ENCODE measurements at places on chromosomes 1 and 21.

DNA sequence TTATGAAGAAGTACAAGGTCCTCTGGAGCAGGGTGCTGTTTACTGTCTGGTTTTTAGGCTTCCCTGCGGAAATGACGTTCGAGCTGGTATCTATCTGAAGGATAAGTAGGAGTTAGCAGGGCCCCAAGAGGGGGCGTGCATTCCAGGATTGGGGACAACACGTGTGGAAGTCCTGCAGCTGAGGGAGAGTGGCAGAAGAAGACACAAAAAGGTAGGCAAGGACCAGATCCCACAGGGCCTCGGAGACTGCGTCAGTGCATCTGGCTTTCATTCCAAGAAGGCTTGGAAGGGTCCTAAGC, 5.9 kb downstream of the RIMS3 start:
- DNase-seq, result no peak

GRCh38 chr1:53689223-53689622, 49.7 kb downstream of the GLIS1 start:
- DNase-seq, result no peak

DNA sequence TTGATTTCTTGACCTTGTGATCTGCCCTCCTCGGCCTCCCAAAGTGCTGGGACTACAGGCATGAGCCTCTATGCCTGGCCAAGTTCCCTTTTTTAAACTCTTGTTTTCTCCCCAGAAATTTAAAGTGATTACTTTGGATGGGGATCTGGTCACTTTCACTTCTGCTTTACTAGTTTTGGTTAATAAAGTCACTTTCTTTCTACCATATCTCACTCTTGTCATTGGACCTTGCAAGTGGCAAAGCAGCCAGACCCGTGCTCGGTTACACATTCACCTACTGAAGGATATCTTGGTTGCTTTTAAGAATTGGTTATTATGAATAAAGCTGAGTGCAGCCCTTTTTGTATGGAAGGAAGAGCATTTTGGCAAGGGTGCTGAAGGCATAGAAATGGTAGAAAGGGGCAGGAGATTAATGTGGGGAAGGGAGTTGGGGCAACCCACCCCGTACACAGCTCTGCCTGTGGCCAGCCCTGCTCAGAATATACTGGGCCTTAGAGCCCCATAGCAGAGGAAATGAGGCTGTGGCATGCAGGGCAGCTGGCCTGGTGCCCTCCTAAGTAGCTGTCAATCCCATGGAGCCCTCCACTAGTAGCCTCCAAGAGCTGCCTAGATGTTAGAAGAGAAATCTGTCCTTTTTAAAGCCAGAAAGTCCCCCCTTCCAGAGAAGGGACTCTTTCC, 40.7 kb downstream of the CD2 start:
- no peak for DNase-seq

GRCh38 chr1:114152089-114152507, 1.6 kb downstream of the SYT6 start:
- no peak for DNase-seq

DNA sequence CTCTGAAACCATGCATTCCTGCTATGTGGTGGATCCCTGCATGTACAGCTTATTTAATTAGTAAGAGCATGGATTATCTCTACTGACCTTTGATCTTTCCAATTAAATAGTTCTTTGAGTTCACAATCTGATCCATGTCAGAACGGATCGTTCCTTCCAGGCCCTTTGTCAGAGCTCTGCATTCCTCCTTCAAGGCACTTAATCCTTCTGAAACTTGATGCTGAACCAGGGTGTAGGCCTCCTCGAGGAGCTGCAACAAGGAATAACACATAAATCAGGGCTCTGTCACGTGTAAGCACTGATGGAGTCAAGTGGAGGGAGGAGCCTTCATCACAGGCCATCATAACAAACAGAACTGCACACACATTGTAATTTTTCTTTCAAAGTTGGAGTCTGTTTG, 68.4 kb upstream of the EDEM3 start:
- DNase-seq, result no peak

DNA sequence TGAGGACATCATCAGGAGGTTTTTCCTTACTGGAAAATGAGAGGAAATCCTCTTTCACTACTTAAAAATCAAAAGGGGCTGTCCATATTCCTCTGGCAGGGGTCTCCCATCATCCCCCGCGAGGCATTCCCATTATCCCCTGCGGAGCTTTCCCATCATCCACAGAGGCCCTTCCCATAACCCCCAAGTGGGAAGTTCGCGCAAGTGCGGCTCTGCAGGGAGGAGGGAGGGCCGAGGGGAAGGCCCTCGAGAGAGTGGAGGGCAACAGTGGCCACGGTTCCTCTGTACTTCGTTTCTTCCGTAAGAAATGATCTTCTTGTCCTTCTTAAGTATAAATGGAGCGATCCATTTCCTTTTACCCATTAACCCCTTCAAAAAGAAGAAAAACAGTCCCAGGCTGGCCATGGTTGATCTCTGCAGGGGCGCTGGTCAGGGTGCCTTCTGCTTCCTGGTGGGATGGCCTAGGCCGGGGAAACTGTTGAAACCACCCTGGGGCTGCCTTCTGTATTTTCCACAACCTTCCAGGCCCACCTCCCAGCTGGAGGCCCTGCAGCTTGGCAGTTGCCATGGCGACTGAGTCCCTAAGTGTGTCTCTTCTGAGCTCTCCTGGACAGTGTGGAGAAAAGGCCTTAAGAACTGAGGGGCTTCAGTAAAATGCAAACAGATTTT, 3.6 kb upstream of the RSPH1 start:
- DNase-seq, result no peak

DNA sequence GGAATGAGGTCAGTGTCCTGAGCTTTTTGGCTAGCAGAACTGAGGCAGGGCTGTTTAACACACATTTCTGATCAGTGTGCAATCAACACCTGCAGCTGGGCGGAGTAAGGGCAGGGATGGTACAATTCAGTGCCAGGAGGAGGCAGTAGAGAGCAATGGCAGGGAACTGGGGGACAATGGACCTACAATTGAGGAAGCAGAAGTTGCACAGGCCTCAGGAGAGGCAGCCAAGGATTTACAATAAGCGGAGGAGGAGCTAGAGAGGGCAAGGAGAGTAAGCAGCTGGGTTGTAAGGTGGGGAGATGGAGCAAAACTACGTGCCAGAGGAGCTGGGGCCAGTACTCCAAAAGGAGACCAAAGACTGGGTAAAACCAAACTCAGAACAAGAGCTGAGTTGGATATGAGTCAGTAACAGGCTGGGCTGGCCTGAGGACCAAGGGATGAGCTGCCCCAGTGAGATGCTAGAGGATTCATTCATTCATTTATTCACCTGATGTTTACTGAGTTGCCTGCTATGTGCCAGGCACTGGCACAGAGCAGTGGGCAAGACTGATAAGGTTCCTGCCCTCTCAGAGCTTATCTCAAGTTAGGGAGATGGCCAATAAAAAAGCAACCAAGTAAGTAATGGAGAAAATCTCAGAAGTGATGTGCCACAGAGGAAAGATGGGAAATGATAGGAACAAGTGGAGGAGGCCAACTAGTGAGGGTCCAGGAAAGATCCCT, 10.4 kb upstream of the GALE start:
- DNase-seq, result peak; percentile 44

DNA sequence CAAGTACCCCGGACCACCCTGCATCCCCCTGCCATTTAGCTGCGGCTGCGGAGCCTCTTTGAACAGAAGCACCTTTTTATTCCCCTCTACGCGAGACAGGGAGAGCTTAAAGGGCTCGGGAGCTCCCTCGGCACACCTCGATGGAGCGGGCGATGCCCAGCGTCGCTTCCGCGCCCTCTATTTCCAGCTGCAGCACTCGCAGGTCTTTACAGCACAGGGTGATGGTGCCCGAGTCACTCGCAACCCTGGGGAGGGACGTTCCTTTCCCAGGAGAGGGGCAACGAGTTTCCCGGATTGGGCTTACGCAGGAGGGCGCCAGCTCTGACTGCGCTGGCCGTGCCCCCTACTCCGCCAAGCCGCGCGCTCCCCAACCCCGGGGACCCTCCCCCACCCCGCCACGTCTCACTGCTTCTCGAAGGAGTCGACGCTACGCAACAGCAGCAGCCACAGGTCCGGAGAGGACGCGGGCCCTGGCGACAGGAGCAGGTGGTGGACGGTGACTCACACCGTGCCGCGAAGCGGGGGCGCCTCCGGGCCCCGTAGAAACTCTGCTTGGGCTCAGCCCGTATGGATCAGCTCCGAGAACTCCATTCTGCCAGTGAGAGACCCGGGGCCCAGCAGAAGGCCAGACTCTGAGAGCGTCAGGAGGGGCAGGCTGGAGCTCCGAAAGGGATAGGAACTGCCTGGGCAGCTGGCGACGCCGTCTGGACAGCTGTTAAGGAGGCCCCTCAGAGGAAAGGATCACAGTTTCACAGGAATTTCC, 5.8 kb upstream of the FAM167B start:
- DNase-seq, result peak; percentile 35

DNA sequence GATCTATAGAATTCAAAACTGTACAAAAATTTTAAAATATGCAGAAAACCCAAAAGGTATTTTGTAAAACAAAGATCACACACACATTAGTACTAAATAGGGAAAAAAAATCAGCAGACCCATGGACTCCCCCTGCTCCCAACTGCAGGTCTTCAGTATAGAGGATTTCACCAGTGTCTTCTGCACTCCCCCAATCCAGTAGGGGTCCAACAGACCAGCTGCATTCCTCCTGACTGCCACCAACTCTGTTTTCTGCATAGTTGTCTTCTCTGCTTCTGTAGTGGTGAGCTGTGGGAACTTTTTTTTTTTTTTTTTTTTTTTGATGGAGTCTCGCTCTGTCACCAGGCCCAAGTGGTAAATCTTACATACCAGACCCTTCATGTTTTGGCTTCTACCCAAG, 21.9 kb downstream of the CLCA2 start:
- DNase-seq, result no peak

DNA sequence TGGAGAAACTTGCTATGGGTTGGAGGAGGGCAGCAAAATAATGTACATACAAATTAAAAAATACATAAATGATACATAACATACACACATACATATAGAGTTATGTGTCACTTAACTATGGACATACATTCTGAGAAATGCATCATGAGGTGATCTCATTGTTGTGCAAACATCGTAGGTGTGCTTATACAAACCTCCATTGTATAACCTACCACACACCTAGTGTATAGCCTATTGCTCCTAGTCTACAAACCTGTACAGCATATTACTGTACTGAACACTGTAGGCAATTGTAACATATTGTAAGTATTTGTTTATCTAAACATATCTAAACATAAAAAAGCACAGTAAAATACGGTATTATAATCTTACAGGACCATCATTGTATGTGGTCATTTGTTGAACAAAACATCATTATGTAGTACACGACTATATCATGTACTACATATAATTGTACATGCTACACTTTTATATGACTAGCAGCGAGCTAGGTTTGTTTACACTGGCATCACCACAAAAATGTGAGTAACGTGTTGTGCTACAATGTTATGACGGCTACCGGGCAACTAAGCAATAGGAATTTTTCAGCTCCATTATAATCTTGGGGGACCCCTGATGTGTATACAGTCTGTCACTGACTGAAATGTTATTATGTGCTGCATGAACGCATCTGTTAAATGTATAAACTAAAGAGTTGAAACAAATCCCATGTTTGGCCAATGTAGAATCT, 35.5 kb downstream of the ITGB3BP start:
- DNase-seq, result no peak

DNA sequence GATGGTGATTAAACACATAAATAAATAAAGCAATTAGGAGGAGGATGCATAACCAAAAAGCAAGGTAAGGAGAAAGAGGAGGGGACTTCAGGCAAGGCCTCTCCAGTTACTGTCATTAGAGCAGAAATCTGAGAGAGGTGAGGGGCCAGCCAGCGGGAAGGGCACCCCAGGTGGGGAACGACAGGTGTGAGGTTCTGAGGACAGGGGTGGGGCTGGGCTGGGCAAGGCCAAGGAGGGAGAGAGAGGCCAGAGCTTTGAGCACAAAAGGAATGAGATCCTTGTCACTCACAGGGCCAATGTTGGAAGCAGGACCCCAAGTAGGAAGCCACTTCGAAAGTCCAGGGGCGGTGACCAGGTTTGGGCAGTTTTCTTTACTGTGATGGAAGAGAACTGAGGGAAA, 182.2 kb upstream of the RAB4A start:
- no peak for DNase-seq

DNA sequence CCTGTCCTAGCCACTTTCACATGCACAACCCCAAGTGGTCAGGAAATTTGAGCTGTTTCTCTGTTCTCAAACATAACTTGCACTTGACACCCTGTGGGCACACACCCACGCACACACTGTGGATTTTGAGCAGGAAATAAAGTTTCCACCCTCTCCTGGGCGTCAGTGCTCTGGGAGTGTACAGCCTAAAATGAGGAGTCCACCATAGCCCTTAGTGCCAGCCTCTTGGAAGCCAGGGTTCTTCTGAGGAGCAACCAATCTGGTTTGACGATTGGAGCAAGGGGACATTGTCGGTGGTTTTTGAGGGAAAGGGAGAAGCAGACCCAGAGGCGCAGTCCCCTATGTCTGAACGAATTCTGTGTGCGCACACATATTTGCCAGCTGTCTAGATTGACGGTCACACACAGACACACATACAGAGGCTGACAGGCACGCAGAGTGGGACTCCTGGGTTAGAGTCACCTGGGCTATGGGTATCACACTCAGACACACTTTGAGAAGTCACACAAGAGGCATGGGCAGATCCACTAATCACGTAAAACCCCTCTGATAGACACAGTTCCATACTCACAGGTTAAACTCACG, 2.7 kb downstream of the DMBX1 start:
- no peak for DNase-seq

DNA sequence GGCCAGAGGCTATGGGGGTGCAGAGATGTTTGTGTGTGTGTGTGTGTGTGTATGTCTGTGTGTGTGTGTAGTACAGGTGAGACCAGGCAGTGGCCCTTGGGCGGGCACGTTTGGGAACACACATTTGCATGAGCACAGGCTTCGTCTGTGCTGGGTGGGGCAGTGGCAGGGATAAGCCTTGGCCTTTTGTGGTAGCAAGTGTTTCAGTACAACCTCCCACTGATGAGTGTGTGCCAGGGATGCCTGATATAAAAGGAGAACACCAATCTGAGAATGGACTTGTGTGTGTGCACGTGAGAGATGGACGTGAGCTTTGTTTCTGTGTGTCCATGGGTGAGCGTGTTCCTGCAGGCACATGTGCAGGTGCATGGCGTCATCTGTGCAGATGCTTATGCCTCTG, 3.0 kb downstream of the NTRK1 start:
- no peak for DNase-seq

- no peak for DNase-seq
These were observed 88.7 kb downstream of the ITPKB start for GRCh38 chr1:226650236-226650841.

All from activated gamma-delta T cell treated with Interleukin-2 at 50 U/mL for 16 hours (primary cell).